CD4-positive, alpha-beta T cell treated with Interleukin-10 for 1 hour (primary cell): ENCODE measurements at places on chromosomes 4 and X.

DNA sequence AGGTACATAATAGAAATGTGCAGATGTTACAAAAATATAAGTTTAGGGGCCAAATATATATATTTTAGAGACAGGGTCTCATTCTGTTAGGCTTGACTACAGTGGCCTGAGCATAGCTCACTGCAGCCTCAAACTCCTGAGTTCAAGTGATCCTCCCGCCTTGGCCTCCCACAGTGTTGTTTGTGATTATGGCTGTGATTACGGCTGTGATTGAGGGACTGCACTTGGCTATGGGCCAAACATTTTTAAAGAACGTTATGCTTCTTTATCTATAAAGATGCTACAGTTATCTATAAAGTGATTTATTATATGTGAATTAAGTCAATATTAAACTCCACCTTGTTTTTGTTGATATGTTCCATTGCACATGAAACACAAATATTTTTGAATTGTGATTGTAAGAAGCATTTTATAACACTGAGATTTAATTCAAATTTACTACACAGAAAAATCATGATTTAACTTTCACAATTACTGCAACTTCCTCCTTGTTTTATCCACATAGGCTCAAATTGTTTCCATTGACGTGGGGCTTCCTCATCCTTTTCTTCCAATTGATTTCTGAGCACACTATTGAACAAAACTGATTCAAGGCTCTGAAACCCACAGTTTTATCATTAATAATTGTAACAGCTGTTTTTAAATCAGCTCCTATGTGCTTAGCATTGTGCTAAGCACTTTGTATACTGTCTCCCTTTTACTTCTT lies 68.4 kb upstream of the BMPR1B start:
- no peak for DNase-seq

DNA sequence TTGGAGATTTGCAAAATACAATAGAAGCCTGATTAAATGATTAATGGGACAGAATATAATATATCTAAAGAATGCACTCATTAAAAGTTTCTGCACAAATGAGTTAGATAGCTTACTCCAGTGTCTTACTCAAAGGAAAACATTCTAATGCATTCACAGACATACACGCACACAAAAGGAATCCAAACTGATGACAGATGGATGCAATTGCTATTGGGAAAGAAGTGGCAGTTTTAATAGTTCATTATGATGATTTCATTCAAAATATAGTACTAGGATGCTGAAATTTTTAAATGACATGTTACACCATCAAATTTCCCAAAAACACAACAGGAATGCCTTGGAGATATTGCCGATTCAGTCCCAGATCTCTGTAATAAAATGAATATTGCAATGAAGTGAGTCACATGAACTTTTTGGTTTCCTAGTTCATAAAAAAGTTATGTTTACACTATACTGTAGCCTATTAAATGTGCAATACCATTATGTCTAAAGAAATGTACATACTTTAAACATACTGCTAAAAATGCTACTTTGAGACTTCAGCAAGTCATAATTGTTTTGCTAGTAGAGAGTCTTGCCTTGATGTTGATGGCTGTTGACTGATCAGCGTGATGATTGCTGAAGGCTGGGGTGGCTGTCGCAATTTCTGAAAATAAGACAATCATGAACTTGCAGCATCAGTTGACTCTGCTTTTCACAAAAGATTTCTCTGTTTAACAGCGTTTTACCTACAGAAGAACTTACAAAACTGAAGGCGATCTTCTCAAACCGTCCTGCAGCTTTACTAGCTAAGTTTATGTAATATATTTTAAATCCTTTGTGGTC lies 45.6 kb downstream of the BBS12 start:
- no peak for DNase-seq

- DNase-seq, result no peak
These were observed 59.8 kb downstream of the MRPL1 start for GRCh38 chr4:77922158-77923094.

GRCh38 chrX:114344756-114345349 lies 239.0 kb upstream of the HTR2C start:
- DNase-seq, result no peak

GRCh38 chr4:124883632-124884031 lies 171.1 kb upstream of the ANKRD50 start:
- DNase-seq, result no peak

DNA sequence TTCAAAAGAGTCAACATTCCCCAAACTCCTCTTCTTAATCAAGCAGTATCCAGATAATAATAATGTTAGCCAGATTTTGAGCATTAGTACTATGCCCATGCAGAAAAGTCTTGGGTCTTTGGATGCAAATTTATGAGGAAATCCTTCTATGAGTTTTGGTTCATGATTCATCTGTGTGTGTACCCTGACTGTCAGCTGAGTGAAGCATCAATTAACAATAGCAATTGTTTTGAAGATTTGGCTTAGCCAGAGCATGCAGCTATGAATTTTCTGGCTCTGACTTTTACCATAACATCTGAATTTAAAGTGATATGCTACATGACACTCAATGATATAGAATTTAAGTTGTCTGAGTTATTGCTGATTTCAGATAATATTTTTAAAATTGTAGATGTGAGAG lies 145.8 kb downstream of the KLHL4 start:
- no peak for DNase-seq

DNA sequence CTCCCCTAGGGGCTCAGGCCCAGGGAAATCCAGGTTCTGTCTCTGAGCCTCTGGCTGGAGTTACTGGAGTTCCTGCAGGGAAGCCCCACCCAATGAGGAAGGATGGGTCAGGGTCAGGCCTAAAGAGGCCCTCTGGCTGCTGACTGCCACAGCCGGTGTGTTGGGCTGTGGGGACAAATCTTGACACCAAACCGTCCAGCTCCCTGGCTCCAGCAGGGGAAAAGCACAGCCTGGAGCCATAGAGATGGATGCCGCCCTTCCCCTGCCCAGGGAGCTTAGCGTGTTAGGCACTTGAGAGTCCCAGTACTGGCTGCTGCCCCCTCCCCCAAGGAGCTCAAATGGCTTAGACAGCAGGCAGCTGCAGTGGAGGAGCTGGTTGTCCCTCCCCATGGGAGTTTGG lies 321.3 kb upstream of the LCORL start:
- DNase-seq, result no peak

- DNase-seq, result no peak
These were observed 1424.9 kb upstream of the PCDH7 start for GRCh38 chr4:29295280-29295679.

- no peak for DNase-seq
These were observed 69.7 kb downstream of the PDGFC start for GRCh38 chr4:156901871-156902270.

- DNase-seq, result no peak
These were observed 6.6 kb downstream of the ABCD1 start for GRCh38 chrX:153731117-153731844.

GRCh38 chrX:52270453-52271116 lies 85.9 kb downstream of the MAGED4 start:
- no peak for DNase-seq

DNA sequence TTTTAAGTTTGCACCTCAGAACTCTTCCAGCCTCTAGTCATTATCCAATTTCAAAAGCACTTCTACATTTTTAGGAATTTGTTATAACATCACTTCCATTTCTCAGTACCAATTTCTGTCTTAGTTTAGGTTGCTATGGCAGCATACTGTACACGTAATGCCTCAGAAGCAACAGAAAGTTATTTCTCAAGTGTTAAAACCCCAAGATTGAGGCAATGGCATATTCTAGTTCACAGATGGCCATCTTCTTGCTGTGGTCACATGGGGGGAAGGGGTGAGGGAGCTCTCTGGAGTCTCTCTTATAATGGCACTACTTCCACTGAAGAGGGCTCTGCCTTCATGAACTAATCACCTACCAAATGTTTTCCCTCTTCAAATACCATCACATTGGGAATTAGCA lies 220.3 kb upstream of the CTSO start:
- DNase-seq, result no peak

DNA sequence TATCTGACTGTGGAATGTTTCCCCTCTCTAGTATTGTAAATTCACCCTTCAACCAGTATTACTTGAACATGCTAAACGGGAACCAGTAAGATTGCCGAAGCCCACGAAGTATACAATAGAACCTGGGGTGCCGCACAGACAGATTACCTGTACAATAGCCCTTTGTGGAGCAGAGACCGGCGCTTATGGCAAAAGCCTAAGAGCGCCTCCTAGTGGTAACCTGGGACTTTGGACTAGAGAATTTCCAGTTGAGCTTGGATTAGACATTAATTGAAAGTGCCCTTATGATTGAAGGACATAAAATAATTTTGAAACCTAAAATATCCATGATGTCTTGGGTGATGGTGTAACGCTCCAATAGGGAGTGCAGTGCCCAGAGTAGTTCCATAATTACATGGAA lies 14.1 kb downstream of the ZNF157 start:
- peak; percentile 84 for DNase-seq

DNA sequence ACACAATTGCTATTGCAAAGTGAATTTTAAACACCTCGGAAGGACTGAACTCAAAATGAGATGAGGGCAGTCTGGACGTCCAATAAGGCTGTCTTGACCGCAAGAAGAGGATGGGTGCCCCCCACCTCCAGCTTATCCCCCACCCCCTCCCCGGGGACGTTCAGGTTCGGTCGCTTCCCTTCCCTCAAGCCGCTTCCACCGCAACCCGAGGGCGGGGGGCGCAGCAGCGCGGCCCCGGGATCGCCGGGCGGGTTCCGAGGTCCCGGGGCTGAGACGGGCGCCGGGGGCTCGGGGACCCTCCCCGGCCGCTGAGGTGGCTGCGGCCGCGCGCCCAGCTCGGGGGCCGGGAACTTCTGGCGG lies 480 bp downstream of the USP46 start:
- peak; percentile 9 for DNase-seq

GRCh38 chr4:94711635-94712034 lies 46.1 kb upstream of the BMPR1B start:
- no peak for DNase-seq

GRCh38 chrX:16320765-16321355 lies 153.6 kb downstream of the MAGEB17 start:
- DNase-seq, result no peak
